ENCODE measurements at places on chromosomes 2 and 18. TPM values are rescaled to one million over a fixed set of nuclear protein-coding genes. Genes with fewer than 3 reads are reported as not detected.

ANKRD36B gene
- total RNA-seq: 17.6 TPM

IL1R1 gene
- 20.3 TPM for total RNA-seq

RETSAT gene
- 22.8 TPM for total RNA-seq

IL36A gene
- total RNA-seq: not detected

ITGB6 gene
- total RNA-seq: not detected

SLC4A5 gene
- 3.1 TPM for total RNA-seq

PROM2 gene
- total RNA-seq: not detected

KCNK3 gene
- not detected for total RNA-seq

KCMF1 gene
- total RNA-seq: 94.1 TPM

MAB21L4 gene
- not detected for total RNA-seq

NAT8 gene
- not detected for total RNA-seq

PCGF1 gene
- total RNA-seq: 22.6 TPM

ANKRD30B gene
- total RNA-seq: not detected

- DNase-seq: no peak
These were observed at the start of gene ATP8B1 for GRCh38 chr18:57803103-57803969. Gene ATP8B1, minus strand, starts transcription at chr18:57803315. Its CDS starts 71,508 bp downstream, at chr18:57731807.

GRCh38 chr2:101474731-101475384 lies at the start of gene RFX8:
Gene RFX8, minus strand, starts transcription at chr2:101475112. Its CDS starts 8,264 bp downstream, at chr2:101466848.
- peak; percentile 84 for DNase-seq

DNA sequence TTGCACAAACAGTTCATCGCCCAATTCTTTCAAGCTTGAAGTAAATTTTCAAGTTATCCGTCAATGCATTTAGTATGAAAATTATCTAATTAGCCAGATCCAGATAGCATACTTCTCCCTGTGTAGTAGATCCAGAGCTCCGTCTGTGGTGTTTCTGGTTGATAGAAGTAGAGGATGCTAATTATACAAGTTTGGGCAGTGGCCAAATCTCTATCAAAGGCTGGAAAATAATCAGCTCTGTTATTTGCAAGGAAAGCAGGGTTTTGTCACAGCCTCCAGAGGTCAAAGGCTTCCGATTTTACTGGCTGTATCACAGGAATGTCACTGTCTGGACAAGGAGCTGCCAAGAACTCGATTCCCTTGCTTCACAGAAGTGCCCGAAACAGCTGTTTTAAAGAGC lies 28.6 kb downstream of the LRRC30 start:
- DNase-seq: no peak

- no peak for DNase-seq
These were observed 9.9 kb upstream of the INO80C start for GRCh38 chr18:35507623-35508022.

DNA sequence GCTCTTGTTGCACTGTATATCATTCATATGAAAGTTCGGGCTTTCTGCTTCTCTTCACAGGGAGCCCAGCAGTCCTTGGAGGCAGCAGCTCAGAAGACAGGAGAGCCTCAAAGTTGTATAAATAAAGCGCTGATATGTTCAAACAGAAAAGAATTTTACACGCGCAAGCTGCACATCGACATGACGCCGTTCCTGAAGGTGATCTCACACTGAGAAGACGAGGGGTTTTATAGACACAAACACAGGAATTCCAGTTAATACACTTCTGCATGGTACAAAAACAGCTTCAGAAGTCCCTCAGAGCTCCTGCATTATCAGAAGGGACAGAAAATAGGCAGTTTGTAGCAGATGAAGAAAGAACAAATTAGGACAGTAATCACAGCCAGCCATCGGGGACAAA lies 81.6 kb downstream of the KIAA2012 start:
- no peak for DNase-seq

DNA sequence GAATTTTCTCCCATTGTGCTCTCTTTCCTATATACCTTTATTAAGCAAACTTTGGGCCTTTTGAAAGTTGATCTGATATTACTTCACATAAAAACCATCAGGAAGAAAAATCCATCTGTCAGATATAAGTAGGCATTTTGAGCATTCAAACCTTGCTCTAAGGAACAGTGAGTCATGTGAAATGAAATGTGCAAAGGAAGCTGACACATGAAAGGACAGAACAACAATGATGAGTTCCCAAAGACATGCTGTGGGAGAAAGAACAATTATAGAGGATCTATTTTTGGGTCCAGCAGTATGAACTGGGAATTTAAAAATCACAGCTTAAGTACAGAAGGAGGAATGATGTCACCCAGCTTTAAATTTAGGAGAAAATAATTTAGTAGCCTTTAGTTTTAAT lies 18.1 kb downstream of the CALCRL start:
- DNase-seq: no peak

GRCh38 chr2:188524519-188525113 lies 232.9 kb downstream of the GULP1 start:
- peak; percentile 22 for DNase-seq

- DNase-seq: no peak
These were observed 32.4 kb downstream of the TMEM87B start for GRCh38 chr2:112087346-112088020.

DNA sequence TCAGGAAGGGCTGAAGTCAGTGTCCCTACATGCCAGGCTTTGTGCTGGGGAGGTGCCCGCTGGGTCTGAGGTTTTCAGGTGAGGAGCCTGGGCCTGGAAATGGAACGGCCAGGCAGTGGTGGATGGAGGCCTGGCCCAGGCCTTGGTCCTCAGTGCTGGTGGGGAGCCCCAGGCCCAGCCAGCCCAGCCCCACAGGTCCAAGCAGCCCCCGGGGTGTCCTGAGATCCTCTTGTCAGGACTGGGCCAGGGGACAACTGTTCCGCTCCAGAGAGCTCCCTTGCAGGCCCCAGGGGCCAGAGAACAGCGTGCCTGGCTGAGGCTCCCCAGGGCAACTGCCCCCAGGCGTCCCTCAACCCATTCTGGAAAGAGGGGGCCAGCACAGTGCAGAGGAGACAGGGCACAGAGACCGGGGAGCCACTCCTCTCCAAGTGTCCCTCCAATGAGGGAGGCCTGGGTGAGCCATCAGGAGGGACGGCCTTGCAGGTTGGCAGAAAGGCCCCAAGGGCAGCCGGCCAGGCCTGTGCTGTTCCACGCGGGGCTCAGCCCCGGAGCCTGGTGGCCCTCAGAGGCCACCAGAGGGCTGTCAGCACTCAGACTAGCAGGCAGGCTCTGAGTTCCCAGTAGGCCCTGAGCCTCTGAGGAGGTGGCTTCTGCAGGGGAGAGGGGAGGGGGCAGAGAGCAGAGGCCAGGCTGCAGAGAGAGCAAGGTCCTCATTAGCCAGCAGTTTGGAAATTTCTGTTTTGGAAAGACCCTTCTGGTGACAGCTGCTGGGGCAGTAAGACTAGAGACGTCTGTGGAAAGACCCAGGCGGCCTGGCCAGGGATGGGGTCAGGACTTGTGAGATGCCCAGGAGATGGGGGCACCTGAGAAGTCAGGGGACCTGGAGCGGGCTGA lies 29.4 kb upstream of the SNED1 start:
- no peak for DNase-seq

GRCh38 chr2:147222506-147222905 lies 622.3 kb upstream of the ACVR2A start:
- DNase-seq: no peak

- no peak for DNase-seq
These were observed 69.6 kb upstream of the RND3 start for GRCh38 chr2:150557020-150557600.

GRCh38 chr2:174902506-174903263 lies 102.5 kb downstream of the CHN1 start:
- DNase-seq: no peak

DNA sequence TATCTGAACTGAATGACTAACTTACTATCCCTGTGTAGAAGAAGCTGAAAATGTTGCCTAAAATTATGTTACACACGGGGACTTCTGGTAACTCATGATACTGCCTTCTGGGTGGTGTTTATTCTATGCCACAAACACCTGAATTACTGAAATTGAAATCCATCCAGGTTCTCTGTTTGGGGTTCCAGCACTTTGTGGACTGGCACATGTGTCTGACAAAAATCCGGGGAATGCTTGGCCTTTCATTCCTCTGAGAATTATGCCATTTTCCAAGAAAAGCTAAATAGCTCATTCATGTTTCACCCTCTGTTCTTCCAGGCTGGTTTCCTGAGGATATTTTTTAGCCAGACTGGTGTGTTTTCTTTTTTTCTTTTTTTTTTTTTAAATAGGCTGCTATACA lies 59.5 kb upstream of the POU3F3 start:
- no peak for DNase-seq

DNA sequence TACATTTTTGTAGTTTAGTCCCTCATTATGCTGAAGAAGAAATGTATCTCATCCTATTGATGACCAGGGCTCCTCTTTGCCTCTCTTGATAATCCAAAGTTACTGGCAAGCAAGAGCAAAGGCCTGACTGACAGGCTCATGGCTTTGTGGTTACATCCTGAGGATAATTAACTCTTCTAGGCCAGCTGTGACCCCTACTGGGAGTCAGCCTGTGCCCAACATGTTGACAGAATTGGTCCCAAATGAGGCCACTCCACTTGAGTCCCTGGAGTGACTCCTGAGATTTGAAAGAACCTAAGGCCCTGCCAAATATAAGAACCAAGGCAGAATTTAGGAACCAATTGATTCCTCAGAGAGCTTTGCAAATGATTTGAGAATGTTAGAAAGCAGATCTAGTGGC lies 973.8 kb upstream of the CELF4 start:
- no peak for DNase-seq

- DNase-seq: no peak
These were observed 326.5 kb upstream of the SLC39A10 start for GRCh38 chr2:195330513-195330956.

GRCh38 chr2:85780316-85781012 lies 26.7 kb downstream of the ATOH8 start:
- no peak for DNase-seq

DNA sequence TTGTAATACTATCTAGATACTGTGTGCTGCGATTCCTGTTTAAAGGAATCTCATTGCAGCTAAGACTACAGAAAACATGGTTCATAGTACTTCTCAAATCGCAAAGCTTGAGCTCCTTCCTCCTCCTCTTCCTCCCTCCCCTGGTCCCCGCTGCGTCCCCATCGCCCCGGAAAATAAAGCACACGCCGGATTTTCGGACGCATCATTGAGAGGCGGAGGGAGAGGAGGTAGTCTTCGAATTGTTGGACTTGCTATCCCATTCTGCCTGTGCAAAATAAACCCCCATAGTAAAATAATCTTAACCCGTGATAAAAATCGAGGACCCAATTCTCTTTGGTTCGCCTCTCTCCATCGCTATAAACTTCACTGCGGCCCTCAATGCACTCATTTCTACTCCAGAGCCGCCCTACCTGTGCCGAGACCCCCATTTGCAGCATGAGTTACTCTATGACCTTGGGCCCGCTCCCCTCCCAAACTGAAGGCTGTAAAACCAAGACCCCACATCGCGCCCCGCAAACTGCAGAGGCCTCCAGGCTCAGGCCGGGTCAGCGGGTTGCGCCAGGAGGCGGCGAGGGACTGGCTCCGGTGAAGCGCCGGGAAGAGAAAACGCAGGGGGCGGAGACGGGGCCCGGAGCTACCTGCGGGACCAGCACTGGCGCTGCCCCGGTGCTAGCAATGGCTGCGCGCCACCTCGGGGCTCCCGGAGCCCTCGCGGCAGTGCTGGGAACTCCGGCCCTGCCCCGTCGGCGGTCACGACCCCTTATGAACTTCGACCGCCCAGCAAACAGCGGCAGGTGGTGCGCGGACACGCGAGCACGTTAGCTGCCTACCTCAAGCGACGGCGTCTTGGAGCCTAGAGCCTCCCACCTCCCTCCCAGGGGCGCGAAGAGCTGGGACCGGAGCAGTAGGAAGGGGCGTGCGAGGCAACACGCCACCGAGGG lies 649 bp downstream of the ESCO1 start:
- DNase-seq: peak; percentile 70

DNA sequence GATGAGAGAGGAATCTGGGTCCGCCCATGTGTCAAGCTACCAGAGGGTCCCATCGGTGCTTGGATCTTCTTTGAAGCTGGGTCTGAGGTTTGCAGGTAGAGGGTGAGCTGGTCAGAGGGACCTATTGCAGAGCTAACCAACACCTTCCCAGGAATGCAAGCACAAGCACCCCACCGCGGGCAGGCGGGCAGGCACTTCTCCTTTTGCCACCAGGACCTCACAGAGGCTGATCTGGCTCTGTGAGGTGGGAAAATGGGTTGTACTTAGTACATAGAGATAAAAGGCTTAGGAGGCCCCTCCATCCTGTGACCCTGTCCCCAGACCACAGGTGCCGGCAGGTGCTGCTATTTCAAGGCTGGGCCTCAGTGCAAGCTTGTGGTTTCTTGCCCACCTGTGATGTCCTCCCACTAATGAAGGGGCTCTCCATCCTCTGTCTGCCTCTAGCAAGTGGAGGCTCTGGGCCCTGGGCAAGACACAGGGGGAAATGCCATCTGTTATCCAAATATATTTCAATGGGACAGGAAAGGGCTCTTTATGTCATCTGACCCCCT lies 31.4 kb upstream of the IL37 start:
- no peak for DNase-seq

DNA sequence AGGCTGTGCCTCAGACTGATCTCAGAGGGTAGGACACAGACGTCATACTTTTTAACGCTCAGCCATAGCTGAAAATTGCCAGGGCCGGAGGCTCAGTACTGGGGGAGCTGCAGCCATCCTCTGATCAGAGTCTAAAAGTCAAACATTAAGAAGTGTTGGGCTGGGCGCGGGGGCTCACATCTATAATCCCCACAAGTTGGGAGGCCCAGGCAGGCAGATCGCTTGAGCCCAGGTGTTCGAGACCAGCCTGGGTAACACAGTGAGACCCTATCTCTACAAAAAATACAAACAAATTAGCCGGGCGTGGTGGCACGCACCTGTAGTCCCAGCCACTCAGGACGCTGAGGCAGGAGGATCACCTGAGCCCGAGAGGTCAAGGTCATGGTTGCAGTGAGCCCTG lies 48.8 kb downstream of the FAM178B start:
- DNase-seq: no peak

DNA sequence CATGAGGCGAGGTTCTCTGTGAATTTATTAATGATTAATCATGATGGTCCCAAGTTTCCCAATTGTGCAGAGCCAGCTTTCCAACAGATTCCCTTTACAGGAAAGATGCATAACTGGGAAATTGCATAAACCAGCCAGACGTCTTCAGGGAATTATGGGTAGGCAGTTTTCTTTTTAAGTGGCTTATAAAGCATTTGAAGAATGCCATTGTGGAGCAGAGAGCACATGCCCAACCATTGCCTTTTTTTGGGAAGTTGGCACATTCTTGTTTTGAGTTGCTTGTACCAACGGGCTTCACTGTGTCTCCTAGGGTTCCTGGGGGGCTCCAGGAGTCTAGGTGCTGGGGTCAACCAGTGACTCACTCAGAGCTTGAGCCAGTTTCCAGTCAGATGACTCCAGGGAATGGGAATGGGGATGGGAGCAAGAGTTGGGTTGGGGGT lies 231.7 kb upstream of the FOSL2 start:
- DNase-seq: no peak

- no peak for DNase-seq
These were observed 138.4 kb downstream of the FAM161A start for GRCh38 chr2:61715506-61715905.

GRCh38 chr2:158518084-158518483 lies 61.3 kb downstream of the PKP4 start:
- no peak for DNase-seq

DNA sequence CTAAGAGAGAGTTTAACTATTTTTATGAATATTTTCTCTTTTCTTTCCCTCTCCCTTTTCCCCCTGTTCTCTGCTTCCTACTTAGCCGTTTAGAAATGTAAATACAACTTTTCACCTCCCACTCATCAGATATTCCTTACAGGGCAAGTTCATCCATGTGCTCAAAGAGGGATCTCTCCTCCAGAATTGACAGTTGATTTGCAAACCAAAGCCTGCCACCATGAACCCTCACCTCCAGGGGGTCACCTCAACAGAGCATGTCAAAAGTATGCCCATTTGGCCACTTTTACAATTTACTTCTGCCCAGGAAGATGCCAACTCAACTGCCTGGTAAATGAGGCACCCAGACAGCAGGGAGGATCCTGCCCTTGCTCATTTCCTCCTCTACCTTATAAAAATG lies 149.2 kb upstream of the GYPC start:
- no peak for DNase-seq
